ENCODE measurements at places on chromosomes 7 and 10.

- no peak for DNase-seq
Measured at GRCh38 chr7:24877790-24878311, 102.1 kb downstream of the OSBPL3 start.

DNA sequence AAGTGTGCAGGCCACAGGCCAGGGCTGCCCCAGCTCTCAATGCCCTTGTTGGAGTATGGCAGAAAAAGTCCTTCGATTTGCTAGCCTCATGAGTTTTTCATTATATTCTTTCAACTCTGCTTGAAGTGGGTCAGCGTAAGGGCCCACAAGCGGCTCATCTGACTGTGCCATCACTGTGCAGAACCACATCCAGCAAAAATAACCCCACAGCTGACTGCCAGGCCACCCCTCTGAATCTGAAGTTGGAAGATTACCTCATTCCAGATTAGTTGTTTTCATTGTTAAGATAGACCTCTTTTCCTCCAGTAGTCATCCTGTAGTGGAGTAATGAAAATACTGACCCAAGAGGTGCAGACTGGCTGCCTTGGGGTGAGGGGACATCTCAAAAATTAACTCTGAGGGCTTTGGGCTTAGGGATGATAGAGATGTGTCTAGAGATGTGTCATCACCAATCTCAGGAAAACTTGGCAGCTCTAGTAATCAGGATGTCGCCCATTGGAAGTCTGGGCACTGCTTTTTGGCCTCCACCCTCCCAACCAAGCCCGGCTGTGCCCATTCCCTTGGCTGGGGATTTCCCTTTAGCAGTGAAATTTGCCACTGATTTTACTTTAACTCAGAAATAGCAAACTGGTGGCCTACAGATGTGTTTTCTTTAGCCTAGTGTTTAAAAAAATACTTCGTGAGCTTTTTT lies 164.3 kb downstream of the LCOR start:
- no peak for DNase-seq

- no peak for DNase-seq
Measured at GRCh38 chr10:112650588-112651030, 203.6 kb downstream of the VTI1A start.

DNA sequence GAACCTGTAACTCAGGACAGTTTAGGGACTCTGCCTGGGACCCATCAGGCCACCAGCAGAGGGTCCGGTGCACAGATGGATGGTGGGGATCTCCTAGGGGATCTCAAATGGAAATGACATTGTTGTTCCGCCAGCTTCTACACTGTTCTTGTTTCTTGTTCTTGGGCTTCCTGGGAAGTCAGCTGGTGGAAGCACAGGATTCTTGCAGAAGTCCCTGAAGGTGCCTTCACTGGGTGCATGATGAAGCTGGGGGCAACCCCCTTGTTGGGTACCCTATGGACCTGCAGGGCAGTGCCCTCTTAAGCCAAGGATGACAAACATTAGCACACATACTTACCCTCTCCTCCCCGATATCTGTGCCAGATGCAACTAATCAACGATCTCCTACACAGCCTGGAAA lies 18.6 kb downstream of the SFTPD start:
- DNase-seq: no peak

DNA sequence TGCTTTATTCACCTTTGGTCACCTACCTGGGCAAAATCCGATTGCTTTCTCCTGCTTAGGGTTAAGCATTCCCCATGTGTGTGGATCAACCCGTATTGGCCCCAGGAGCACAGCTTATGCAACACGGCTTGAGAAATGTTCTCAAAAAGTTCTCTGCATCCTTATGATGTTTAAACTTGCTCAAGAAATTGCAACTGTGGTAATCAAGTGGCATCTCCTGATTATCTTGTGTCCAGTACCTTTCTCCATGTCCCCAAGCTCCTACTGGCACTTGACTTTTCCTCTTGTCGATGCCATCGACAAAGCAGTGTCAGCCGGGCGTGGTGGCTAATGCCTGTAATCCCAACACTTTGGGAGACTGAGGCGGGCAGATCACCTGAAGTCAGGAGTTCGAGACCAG lies 4.7 kb upstream of the PKD2L1 start:
- DNase-seq: no peak

GRCh38 chr7:81769891-81770727 lies at the start of gene HGF:
Gene HGF (minus strand): TSS chr7:81770047. CDS start chr7:81769971, 76 bp downstream.
- no peak for DNase-seq

DNA sequence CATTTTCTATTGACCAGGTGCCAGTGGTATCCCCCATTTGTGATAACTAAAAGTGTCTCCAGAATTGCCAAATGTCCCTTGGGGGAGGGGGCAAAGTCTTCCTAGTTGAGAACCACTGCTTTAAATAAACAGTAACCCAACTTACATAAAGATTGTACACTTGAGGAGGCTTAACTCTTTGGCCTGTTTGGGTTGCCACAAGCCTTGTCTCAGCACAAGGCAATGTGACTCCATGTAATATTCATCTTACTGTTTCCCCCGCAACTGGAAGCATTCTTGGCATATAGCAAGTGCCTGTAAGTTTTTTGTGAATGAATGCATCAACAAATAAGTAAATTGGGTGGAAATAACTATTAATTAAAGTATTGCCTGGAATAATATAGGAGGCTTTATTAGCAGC lies 108.3 kb downstream of the ANK3 start:
- DNase-seq: no peak

- no peak for DNase-seq
Measured at GRCh38 chr7:27100694-27101170, 1.8 kb downstream of the HOXA2 start.

DNA sequence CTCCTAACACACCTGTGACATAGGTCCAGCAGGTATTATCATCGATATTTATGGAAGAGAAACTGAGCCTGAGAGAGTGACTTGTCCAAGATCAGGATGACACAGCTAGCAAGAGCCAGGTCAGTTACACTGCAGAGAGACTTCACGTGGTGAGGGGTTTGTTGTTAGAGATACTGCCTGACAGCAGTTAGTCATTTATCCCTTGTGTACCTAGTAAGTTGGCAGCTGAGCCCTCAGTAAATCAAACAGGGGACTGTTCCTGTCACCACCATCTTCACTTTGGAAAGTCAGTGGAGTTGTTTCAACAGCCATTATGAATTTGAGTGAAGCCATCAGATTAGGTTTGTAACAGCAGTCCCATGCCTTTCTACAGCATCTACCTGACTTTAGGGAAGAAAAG lies 87.5 kb upstream of the GATA3 start:
- no peak for DNase-seq

- DNase-seq: no peak
Measured at GRCh38 chr7:17391366-17391765, 92.9 kb downstream of the AHR start.

GRCh38 chr10:103244666-103245271 lies 918 bp upstream of the RPEL1 start:
- DNase-seq: peak; percentile 77

DNA sequence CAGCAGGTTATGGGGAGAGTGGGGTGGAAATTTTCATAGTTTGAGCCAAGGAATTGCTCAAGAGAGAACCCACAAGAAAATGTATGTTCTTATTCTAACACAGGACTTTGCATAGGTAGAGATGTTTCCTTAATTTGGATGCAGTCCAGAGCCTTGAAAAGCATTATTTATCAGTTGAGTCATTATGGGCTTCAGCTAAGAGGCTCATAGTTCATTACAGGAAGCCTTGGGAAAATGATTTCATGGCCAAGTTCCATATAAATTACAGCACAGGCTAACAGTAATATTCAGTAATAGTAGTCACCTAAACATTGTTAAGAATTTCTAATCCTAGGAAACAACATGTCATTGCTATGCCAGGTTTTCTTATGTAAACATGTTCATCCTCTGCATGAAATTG lies 131.1 kb upstream of the PTPRZ1 start:
- DNase-seq: no peak

GRCh38 chr7:129690701-129691100 lies 79.2 kb downstream of the NRF1 start:
- no peak for DNase-seq

GRCh38 chr7:112204499-112205342 lies 1.5 kb downstream of the DOCK4 start:
- DNase-seq: no peak

GRCh38 chr7:130950741-130951140 lies 216.7 kb upstream of the KLF14 start:
- DNase-seq: no peak

DNA sequence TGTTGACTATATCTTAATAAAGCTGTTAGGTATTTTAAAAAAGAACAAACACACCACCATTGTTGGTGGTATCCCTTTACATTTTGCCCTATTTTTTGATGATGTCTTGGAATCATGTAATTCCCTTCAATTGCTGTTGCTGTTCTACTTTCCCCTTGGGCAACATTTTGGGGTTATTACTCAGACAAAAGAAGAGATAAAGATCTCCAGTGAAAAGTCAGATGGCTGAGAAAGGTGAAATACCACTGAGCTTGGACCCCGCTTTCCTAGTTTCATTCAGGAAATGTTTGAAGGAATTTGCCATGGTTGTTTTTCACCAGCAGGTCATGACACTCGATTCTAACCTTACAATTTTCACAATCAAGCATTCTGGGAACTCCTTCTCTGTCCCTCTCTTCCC lies 84.6 kb downstream of the MACC1 start:
- no peak for DNase-seq

DNA sequence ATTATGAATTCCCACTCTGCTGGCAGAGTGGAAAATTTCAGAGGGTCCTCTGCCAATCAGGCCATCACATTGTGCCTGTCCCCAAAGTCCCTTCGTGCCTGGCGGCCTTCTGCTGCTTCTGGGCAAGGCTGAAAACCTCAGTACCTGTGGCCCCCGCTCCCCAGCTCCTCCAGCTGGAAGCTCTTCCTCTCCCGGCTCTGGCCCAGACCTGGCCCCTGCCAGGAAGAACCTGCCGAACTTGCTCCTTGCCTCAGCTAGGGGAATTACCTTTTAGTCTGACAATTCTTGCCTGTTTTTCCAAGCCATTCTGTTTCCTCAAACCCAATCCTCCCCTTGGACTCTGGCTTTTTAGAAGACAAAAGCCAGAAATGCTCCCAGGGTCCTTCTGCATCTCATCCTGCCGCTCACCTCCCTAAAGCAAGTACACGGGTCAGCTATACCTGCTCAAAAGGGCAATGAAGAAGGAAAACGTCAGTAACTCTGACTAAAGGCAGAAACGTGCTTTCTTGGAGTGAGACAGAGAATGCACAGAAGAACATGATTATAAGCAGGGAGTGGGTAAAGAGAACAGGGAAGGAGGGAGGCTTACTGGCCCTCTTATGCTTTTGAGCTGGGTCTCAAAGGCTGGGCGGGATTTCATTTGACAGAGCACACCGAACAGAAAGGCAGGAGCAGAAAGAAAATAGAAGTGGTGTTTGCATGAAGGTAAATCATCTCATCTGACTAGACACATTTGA lies 28.1 kb upstream of the TRIL start:
- no peak for DNase-seq

- no peak for DNase-seq
Measured at GRCh38 chr7:134660242-134660785, 13.7 kb downstream of the BPGM start.

GRCh38 chr10:104387130-104387888 lies 33.7 kb downstream of the CFAP58 start:
- DNase-seq: no peak

DNA sequence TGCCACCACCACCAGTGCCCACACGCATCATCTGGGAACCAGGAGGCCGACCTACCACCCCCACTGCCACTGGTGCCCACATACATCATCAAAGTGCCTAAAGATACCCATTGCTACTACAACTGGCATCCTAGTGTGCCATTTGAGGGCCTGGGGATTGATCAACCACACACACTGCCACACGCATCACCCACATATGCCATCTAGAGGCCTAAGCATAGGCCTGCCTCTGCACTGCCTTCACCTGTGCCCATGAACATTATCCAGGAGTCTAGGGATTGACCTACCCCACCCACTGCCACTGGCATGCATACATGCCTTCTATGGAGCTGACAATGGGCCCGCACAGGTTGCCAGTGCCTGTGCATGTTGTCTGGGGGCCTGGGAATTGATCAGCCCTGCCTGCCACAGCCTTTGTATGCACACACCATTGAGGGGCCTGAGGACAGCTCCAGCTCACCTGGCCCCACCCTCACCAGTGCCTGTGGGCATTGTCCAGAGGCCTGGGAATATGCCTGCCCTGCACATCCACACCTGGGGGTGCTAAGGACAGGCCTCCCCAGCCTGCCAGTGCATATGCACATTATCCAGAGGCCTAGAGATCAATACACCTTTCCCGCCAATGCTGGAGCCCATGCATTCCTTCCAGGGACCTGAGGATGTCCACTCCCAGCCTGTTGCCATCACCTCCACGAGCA lies 64.3 kb upstream of the TRIL start:
- DNase-seq: no peak

DNA sequence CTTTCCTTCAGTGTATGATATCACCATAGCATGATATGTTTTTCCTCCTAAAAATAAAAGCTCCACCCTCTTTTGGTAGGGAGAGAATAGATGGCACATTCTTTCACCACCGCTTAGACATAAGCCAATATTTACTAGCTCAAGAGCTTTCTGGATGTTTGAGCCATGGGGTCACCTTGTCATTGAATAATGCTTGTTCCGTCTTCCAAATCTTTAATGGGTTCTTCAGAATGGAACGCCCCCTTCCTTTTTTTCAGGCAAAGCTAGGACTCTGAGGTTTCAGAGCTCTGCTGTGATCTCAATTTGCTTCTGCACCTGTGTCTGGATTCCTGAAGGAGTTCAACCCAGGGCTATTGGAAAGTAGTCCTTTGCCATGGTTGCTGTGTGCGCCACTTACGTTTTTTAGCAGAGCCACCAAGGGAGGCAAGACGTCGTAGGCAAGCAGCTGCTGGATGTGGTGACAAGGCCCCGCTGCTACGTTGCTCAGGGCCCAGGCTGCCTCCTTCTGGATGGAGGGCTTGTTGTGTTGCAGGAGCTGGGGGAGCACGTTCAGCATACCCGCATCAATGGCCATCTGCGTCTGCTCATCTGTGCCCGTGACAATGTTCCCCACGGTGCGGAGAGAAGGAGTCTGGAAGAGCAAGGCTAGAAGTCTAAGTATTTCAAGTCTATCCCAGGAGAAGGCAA lies 23.2 kb downstream of the KPNA7 start:
- no peak for DNase-seq

DNA sequence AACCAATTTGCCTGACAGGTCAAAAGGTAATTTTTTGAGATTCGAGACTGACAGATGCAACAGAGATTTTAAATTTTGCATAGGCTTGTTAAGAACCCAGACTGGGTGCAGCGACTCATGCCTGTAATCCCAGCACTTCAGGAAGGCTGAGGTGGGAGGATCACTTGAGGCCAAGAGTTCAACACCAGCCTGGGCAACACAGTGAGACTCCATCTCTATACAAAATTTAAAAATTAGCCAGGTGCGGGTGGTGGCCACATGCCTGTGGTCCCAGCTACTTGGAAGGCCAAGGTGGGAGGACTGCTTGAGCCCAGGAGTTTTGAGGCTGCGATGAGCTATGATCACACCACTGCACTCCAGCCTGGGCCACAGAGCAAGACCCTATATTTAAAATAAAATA lies 34.6 kb downstream of the AMZ1 start:
- no peak for DNase-seq

DNA sequence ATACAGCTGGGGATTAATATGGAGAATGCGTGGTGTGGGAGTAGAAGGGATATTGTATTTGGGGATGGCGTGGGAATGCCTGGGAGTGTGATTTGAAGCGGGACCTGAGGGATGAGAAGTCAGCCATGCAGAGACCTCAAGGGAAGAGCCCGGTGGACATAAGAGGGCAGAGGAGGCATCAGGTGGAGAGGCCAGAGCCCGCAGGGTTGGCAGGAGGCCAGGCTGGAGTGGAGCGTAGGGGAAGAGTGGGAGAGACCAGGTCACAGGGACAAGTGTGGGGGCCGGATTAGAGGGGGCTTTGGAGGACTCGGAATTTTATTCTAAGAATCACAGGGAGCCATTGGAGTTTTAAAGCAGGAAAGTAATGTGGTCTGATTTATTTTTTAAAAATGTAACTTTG lies 2.0 kb downstream of the NDUFB2 start:
- no peak for DNase-seq

Data from CMK (cell line).